ENCODE measurements at places on chromosomes 5 and 9.

GRCh38 chr5:136712628-136713027 lies 347.3 kb upstream of the TRPC7 start:
- no peak for DNase-seq

DNA sequence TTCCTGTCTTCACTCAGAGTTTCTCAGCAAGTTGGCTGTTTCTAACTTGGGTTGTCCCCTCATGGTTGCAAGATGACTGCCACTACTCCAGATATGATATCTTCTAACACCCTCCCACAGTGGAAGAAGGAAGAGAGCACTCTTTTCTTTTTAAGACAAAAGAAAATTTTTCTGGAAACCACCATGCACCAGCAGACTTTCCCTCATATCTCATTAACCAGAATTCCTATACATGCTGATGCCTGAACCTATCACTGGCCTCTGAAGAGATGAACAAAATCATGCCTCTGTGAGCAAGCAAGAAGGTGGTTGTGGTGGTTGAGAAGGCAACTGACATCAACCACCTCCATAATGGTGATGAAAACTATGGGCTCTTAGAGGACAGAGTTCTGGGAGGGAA lies 56.8 kb downstream of the FEM1C start:
- DNase-seq, result no peak

DNA sequence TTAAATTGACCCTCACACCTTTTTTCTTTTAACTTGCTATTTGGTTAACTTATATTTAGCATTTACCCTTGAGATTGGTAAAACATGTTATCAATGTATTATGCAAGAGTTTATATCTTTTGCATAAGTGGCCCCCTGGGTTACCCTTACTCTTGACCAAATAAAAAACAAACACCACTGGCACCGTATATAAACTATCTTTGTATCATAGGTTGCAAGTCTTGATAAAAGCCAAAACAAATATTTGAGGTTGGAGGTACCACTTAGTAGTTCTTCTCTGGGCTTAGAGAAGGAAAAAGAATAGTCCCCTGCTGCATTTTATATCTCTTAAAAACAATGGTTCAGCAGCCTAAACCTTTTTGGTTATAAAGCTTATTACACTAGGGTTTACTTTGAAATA lies 61.3 kb downstream of the WDR36 start:
- DNase-seq, result no peak

GRCh38 chr5:67200809-67201562 lies 4.4 kb upstream of the CD180 start:
- no peak for DNase-seq

- DNase-seq, result no peak
Measured at GRCh38 chr9:71758785-71759184, 9.5 kb downstream of the CEMIP2 start.

DNA sequence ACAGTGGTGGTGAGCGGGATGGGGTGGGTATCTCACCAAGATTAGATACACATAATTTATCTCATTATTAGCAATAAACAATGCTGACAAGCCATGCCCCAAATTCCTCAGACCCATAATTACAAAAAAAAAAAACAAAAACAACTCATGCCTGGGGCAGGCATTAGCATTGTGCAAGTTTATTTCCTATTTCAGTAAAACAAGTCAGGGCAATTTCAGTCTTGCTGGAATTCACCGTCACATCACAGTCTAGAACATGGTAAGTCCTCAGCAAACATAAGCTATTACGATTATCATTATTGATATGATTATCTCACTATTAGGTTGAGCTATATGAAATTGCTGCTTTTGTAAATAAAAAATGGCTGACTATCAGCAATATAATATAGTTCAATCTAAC lies 57.5 kb upstream of the GNAQ start:
- DNase-seq, result no peak

DNA sequence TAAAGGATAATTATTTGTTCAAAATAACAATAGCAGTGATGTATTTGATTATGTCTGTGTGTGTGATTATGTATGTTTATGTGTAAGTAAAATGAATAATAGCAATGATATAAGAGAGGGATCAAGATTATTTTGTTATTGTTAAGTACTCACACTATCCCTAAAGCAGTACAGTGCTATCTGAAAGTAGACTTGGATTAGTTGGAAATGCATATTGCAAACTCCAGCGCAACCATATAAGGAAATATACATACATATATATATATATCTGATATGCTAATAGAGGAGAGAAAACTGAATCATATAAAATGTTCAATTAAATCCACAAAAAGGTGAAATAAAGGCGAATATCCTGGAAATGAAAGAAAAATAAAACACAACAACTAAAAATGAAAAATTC lies 268.4 kb downstream of the HINT1 start:
- DNase-seq, result no peak

DNA sequence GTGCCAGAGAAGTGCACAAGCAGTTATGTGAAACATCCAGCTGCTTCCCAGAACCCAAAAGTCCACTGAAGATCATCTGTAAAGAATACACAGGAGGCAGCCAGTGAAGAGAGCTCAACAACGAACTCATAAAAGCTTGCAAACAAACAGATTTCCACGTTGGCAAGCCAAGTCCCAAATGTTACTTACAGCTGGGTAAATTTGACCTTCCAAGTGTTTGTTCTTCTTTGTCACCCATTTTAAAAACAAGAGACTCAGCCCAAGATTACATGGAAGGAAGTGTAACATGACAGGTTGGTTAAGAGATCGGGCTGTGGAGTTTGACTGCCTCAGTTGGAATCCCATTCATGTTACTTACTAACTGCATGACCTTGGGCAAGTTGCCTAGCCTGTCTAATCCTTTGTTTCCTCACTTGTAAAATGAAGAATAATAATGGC lies 174.9 kb upstream of the PAPPA start:
- DNase-seq, result no peak

DNA sequence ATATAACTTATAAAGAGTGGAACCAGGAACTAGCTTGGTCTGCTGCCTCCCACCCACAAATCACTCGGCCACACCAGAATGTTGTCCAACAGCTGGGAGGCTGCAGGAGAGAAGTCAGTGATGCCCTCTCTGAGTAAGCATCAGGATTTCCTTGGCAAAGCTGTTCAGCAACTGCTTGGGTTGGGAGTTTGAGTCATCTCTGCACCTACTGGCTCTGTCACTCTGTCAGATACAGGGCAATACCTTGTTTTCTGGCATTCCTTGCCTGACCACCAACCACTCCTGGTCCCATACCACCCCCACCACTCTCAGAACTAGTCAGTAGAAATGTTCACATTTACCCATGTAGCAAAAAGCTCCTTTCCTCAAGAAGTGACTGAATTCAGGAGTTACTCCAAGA lies 36.8 kb upstream of the GCNT4 start:
- DNase-seq, result no peak
